ENCODE measurements at places on chromosomes 13 and 19. TPM values are rescaled to one million over a fixed set of nuclear protein-coding genes. Genes with fewer than 3 reads are reported as not detected.
A peak's percentile ranks its signal among the peaks of the same experiment; 100 is the strongest.

GRCh38 chr13:40026741-40027140, 371.3 kb downstream of the COG6 start:
- peaks cover 10% of the 10 kb centered on the region for H3K27me3 ChIP-seq
- peak; percentile 82 for DNase-seq
- peak overlapping the region; percentile 79 for H3K4me3 ChIP-seq
- peak overlapping the region; percentile 99 for H3K27ac ChIP-seq
- H3K4me1 ChIP-seq: peaks cover 35% of the 10 kb centered on the region

DNA sequence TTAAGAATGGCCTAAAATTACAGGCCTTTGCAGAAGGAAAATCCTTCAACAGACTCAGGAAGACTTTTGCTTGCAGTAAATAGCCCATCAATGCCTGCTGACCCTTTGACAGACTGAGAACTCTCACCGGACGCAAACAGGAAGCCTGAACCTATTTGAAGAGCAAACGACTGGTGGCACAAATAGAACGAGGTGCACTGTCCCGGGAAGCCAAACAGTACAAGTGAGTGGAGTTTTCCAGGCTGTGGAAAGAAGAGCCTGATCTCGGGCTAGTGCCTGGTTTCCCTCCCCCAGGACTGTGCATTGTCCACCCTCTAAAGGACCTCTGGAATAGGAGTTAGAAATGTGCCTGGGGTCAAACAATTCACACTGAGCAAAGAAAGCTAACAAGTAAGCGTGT, 165.5 kb downstream of the FGF14 start:
- H3K27me3 ChIP-seq: no peaks in the 10 kb centered on the region
- no peak overlapping the region for H3K4me3 ChIP-seq
- no peak for DNase-seq
- H3K36me3 ChIP-seq: no peaks in the 10 kb centered on the region
- peaks cover 3% of the 10 kb centered on the region for H3K4me1 ChIP-seq
- H3K27ac ChIP-seq: no peak overlapping the region

DNA sequence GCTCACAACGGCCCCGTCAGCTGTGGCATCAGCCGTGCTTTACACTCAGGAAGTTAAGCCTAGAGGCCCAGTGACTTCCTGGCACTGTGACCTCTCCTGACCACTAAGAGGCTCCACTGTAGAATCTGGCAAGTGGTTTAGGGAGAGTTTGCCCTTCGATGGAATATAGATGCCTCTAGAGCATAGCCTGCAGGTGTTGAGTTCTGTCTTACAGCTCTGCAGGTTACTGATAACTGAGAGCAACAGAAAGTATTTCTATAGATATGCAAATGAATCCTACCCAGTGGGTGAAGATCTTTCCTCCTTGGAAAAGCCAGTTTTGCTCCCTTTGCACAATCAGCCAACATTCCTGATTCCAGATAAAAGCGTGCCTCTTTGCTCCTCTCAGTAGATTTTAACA, 35.8 kb downstream of the ATP12A start:
- H3K36me3 ChIP-seq: no peaks in the 10 kb centered on the region
- peaks cover 15% of the 10 kb centered on the region for H3K27me3 ChIP-seq
- no peak overlapping the region for H3K27ac ChIP-seq
- H3K4me1 ChIP-seq: peaks cover 2% of the 10 kb centered on the region
- no peak for DNase-seq

DNA sequence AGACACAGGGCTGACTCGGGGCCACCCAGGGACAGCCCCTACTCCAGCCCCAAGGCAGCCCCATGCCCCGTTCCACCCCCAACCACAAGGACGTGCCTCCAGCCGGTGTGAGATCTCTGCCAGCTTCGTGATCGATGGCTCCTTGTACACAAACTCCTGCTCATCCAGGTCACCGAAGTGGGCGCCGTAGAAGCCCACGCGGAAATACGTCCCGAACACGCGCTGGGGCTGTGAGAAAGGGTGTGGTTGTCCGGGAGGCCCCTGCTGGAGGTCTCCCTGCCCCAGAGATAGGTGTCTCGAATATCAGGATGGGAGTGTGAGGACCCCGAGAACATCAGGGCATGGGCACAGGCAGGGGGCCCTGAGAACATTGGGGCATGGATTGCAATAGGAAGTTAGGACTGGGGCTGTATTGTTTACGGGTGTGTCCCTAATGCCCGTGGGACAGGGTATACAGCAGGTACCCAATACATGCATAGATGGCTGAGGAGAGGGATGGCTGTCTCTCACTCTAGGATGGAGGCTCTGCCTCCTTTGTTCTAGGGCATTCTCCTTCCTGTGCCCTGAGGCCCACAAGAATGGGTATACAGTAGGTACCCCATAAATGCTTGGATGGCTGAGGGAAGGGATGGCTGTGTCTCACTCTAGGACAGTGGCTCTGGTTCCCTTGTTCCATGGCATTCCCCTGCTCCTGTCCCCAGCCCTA, 5.3 kb upstream of the KANK2 start:
- H3K4me1 ChIP-seq: peaks cover 2% of the 10 kb centered on the region
- H3K27me3 ChIP-seq: peaks cover 17% of the 10 kb centered on the region
- no peak for DNase-seq
- H3K27ac ChIP-seq: no peak overlapping the region

TEX26 gene
- not detected for total RNA-seq

DNAJC15 gene
- 16.6 TPM for total RNA-seq

NXNL1 gene
- not detected for total RNA-seq
